ENCODE measurements at places on chromosomes 1 and 21.
A peak's percentile ranks its signal among the peaks of the same experiment; 100 is the strongest.

- no peak for DNase-seq
Measured at GRCh38 chr1:230322421-230322756, 103.7 kb downstream of the PGBD5 start.

DNA sequence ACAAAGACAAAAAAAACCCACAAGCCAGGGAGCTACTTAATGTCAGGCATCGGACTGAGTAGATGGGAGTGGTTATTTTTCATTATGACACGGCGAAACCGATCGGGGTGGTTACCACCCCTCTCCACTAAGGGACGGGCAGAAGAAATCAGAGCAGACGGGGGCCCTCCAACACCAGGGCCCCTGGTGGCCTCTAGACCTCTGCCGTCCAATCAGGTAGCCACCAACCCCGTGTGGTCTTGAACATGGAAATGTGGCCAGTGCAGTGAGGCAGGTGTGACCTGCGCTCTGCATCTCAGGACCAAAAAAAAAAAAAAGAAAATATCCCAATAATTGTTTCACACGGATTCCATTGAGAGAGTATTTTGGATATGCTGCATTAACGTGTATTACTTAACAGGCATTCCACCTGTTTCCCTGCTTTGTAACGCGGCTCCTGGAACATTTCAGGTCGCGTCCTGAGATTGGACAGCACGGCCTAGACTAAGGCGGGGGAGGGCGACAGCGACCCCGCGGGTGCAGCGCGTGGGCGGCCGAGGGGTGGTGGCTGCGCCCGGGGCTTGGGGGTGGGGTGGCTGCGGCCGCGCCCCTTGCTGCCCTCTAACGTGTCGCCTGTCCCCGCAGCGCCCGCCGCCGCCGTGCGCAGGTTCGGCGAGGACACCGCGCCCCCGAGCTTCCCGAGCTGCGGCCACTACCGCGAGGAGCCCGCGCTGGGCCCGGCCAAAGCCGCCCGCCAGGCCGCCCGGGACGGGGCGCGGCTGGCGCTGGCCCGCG is 48.3 kb downstream of the SIM2 start:
- no peak for DNase-seq

GRCh38 chr1:91684481-91685196 is 184.0 kb downstream of the CDC7 start:
- DNase-seq, result no peak

GRCh38 chr1:20212685-20213331 is 26.5 kb upstream of the PLA2G2C start:
- DNase-seq, result peak; percentile 92

DNA sequence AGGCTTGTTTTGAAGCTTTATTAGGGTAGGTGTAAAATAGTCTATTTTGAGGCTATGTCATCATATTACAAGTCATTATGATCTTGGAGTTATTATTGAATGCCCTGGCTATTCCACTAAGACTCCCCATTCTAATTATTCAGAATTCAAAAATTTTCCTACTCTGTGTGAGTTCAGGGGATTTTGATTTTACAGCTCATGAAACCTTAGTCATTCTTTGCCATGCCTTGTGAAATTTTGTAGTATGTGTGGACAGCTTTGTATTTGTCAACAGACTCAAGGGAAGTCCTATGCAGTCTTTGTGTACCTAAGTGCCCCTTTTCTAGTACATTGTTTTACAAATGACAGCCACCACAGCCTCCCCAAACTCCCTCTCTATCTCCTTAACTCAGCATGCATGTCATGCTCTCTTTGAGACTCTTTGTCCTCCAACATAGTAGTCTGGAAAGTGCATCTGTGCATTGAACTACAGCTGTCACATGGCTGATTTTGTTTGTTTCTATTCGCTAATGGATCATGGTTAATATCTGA is 28.0 kb downstream of the CD1D start:
- DNase-seq, result no peak

- peak; percentile 82 for DNase-seq
Measured at GRCh38 chr21:35051287-35051818, 2.3 kb upstream of the RUNX1 start.

DNA sequence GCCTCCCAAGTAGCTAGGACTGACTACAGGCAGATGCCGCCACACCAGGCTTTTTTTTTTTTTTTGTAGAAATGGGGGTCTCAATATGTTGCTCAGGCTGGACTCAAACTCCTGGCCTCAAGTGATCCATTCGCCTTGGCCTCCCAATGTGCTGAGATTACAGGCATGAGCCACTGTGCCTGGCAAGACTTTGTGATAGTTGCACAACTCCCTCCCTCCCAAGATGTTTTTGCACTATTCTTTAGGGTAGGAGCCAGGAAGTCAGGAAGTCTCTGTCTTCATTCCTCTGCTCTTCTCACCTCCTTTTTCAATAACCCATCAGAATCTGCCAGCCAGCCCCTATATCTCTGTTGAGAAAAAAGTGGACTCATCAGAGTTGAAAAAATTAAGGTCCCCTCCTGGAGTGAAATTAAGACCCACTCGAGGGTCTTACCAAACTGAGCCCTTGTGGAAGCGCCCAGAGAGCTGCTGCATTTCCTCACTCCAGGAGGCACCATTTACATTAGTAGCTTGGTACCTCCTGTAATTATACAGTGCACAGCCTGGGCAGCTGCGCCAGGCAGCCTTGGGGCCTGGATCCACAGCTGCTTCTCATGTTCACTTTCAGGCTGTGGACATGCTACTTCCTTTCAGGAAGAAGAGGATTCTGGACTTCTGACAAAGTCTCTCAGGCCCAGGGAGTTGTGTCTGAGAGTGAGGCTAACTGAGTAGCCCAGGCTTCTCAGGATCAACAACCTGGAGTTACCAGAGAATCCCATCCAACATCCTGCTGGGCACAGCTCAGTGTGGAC is 24.0 kb downstream of the TCEA3 start:
- DNase-seq, result no peak

- peak; percentile 5 for DNase-seq
Measured at GRCh38 chr1:246508897-246509688, 2.0 kb upstream of the SMYD3 start.

- DNase-seq, result no peak
Measured at GRCh38 chr1:110727246-110727645, 52.5 kb upstream of the KCNA3 start.

DNA sequence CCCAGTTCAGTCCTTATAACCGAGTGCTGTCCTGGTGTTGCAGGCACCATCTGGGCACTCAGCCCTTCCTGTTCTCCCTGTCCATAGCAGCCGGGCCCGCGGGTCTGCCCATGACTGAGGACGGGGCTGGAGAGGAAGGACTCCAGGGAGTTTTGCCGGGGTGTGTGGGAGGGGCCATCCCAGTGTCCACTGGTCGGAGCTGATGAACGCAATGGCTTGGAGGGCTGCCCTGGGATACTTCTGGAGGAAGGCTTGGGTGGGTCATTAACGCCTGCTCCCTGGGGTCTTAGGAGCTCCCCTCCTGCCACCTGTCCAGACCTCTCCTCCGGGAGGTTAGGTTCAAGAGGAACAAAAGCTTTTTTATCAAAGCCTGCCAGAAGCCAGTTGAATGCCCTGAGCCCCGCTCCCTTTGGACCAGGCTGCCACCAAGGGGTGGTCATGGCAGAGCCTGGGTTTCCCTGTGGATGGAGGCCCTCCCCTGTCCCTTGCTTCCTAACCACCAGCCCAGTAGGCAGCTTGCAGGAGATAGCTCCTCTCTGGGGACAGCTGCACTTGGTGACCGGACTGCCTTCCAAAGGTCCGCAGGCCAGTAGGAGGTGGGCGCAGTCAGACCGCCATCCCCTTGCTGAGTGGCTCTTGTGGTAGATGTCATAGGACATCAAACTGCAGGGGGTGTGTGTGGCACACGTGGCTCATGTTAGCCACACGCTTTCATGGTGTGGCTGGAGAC is 61.3 kb downstream of the TRIM11 start:
- DNase-seq, result no peak

DNA sequence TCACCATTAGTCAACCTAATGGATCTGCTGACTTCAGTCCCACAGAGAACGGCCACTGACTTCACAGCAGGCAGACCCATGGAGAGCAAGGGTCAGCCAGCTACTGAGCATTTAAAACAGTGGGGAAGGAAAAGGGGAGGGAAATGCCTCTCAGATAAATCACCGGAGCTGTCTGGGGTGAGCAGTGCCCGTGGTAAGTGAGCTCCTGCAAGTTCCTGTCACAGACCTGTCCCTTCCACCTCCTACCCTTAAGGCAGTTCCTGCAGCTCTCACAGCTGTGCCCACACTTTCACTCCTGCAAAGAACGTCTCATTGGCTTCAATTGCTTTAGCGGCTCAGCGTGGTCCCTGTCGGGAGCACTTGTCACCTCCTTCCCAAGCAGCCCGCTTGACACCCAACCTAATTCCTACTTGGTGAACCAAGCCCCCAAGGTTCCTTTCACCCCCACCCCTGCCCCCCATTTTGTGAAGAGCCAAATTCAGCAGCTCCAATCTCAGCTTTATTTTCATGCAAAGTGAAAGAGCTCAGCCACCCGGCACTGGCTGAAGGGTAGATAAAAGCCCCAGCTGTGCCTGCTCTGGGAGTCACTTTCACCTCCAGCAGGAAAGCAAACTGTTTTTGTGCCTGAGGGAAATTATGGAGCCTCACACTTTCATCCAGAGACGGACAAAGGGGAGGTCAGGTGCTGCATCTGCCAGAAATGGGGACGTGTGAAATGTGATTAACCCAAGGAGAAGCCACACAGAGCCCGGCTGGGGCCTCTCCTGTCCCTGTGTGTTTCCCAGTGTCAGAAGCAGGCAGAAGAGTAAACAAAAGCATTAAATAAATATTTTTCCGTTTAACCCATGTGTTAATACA is 306.2 kb downstream of the TTLL7 start:
- DNase-seq, result peak; percentile 87

DNA sequence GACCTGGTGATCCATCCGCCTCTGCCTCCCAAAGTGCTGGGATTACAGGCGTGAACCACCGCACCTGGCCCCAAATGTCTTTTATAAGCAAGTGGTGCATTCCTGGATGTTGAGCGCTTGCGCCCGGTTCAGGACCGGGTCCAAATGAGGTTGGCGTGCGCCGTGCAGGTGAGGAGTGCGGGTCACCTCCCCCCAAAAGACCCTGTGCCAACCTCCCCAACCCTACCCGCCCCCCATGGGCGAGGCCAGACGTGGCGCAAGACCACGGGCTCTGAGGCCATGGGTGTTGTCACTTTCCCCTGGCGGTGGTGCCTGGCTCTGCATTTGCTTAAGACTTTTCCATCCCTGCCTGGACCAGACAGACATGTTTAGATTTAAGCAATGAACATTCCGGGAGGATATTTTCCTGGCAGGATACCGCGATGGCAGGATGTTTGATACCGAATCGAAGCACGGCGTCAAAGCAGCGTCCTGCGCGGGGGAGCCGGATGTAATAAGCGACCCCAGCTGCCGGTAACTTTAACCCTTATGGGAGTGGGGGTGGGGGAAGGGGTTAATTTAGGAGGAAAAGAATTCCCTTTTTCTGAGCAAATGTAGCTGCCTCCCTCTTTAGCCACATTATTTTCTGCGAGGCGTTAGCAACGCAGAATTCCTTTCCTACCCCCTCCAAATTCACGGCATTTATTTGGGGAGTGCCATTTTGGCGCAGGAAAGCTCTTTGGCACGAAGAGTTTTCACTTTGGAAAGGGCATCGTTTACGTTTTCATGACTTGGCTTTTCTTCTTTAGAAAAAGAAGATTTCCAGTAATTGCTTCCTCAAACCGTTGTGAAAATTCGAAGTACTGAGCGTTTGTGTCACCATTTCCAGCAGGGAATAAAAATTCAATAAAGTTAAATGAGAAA is 27.8 kb upstream of the RNF187 start:
- peak; percentile 84 for DNase-seq

GRCh38 chr1:30413606-30414005 is 309.8 kb downstream of the MATN1 start:
- DNase-seq, result no peak

GRCh38 chr21:42149656-42150473 is 69.1 kb upstream of the ABCG1 start:
- DNase-seq, result no peak

GRCh38 chr21:36075171-36075570 is 5.3 kb downstream of the CBR1 start:
- DNase-seq, result no peak

DNA sequence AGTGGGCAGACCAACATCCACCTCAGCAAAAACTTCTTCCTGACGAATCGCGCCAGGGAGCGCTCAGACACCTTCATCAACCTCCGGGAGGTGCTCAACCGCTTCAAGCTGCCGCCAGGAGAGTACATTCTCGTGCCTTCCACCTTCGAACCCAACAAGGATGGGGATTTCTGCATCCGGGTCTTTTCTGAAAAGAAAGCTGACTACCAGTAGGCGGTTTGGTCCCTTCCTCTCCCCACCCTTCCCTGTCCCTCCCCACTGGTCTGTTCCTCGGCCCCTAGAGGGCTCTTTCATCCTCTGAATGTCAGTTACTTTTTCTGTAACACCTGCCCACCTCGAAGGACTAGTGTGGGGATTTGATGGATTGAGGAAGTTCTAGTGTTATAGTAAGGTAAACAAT is 46.9 kb downstream of the CAPN2 start:
- peak; percentile 72 for DNase-seq

- DNase-seq, result no peak
Measured at GRCh38 chr1:30192969-30193630, 530.3 kb downstream of the MATN1 start.

DNA sequence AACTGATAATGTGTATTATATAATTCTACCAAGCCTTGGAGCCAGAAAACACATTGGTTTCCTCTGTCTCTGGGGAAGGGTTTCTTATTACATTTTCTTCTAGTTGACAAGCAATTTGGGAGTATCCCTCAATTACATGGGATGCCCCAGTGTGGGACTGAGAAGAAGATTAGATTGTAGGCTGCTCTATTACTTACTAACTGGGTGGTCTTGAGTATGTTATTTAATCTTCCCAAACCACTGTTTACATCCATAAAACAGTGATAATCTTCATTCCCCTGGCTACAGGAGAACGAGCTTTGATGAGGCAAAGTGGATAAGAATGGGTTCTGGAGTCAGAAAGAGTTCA is 105.8 kb downstream of the TSEN15 start:
- no peak for DNase-seq

GRCh38 chr1:54768093-54768492 is 3.8 kb upstream of the PARS2 start:
- DNase-seq, result no peak
